Common myeloid progenitor, CD34-positive (primary cell): ENCODE measurements at places on chromosomes 7 and 10.

DNA sequence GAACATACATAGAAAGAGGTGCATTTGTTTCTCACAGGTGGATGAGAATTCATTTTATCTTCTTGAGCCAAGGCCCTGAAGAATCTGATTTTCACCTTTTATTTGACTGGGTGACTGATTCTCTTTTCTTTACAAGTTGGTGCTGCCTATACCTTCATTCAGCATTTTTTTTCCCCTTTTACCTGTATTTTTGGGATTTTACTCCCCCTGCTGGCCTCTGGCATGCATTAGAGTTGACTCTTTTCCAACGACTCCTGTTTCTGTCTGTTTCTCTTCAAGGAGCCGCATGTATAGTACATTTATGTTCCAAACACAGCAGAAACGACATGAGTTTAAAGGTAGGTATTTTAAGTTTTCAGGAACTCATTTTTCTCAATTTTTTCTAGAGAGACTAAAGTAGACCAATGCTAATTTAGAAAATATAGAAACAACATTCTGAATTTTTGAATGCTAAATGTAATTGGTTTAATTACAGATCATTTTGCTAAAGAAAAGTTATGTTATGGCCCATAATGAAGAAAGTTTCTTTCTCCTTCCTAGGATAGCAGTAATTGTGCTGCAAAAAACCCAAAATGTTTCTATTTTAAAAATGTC, 149.8 kb upstream of the HDAC9 start:
- peak; percentile 78 for DNase-seq

- DNase-seq = no peak
Observed at GRCh38 chr7:103119791-103120291, 29.1 kb downstream of the NAPEPLD start.

- peak; percentile 51 for DNase-seq
Observed at GRCh38 chr10:74502963-74503608, 323.3 kb upstream of the KAT6B start.

GRCh38 chr7:37420946-37421695, 27.5 kb downstream of the ELMO1 start:
- no peak for DNase-seq

DNA sequence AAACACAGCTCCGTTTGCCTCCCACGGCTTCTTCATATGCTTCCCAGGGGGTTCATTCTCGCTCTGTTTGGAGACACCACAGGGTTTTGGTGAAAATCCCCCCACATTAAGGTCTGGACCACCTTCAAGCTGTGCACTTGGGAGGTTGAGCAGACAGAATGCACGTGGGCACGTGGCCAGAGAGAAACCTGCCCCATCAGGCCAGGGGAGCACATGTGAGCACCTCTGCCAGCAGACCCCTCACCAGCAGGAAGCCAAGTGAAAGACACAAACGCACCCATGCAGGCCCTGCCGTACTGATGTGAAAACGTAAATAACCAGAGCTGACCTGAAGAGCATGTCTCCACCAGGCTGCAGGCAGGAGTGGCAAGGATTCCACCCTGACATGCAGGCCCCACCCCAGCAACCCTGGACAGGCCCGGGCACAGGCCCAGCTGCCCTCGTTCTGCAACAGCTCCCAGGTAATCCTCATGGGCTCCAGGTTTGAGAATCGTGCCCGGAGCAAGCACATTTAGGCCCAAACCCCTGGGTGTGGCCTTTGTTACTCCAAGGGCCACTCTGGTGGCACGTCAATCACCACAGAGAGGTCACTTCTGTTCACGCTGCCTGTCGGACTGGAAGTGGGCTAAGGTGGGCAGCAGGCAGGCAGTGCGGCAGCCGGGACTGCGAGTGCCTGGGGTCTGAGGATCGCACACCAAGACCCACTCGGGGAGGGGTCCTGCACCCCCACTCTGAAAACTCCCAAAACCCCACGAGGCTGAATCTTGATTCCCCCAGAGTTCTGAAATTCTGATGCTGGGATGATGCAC, 184.4 kb downstream of the PTPRN2 start:
- no peak for DNase-seq
